Calu3 (cell line): ENCODE measurements at places on chromosomes 7 and 10.
A peak's percentile ranks its signal among the peaks of the same experiment; 100 is the strongest.

DNA sequence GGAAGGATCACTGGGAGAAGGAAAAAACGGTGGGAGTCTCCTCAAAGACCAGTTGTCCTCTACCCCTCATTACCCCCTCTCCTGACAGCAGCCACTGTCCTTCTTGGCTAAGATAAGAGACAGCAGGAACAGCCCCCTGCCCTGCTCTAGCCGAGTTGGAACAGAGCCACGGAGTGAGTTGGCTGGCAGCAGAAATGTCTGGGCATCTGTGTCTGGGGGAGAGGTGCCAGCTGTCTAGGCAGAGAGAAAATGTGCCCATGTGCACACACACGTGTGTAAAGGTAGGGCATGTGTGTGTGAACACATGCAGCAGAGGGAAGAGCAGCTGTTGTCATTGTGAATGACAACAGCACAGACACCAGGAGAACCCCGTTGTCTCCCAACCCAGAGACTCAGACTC lies 9.4 kb upstream of the HILPDA start:
- peaks cover 18% of the 10 kb centered on the region for H3K4me1 ChIP-seq
- H3K36me3 ChIP-seq: no peaks in the 10 kb centered on the region
- no peaks in the 10 kb centered on the region for H3K27me3 ChIP-seq
- no peak overlapping the region for H3K4me3 ChIP-seq
- H3K27ac ChIP-seq: no peak overlapping the region

DNA sequence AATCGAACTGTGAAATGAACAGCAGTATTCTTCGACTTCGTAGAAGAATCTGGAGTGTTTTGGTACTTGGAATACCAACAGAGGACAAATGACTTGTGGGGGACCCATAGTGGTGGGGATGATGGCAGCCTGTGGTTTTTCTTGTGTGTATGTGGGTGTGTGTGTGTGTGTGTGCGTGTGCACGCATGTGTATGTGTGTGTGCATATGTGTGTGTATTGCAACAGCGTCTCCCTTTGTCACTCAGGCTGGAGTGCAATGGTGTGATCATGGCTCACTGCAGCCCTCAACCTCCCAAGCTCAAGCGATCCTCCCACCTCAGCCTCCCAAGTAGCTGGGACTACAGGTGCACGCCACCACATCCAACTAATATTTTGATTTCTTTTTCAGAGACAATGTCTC lies 9.4 kb upstream of the YWHAG start:
- no peak overlapping the region for H3K4me3 ChIP-seq
- no peaks in the 10 kb centered on the region for H3K27me3 ChIP-seq
- no peak overlapping the region for H3K27ac ChIP-seq
- H3K36me3 ChIP-seq: peaks cover 5% of the 10 kb centered on the region
- DNase-seq: no peak

- no peaks in the 10 kb centered on the region for H3K4me1 ChIP-seq
- DNase-seq: no peak
- peaks cover 65% of the 10 kb centered on the region for H3K27me3 ChIP-seq
- H3K4me3 ChIP-seq: no peak overlapping the region
- H3K36me3 ChIP-seq: no peaks in the 10 kb centered on the region
These were observed 29.2 kb upstream of the CFAP46 start for GRCh38 chr10:132971448-132972148.

DNA sequence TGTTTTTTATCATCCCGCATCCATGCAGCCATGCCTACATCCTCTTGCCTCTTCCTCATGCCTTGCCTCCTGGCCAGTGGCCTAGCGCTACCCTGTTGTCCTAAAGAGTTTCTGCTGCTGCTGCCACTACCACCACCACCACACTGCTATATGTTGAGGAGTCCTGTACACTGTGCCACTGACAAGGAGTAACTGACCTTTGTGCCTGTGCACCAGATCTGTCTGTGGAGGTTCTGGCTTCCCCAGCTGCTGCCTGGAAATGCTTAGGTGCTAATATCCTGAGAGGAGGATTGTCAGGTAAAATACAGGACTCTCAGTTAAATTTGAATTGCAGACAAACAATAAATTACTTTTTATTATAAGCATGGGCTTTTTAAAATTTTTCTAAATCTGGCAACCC lies 7.0 kb upstream of the CFAP69 start:
- H3K27me3 ChIP-seq: no peaks in the 10 kb centered on the region
- peaks cover 45% of the 10 kb centered on the region for H3K36me3 ChIP-seq
- peak overlapping the region; percentile 53 for H3K4me3 ChIP-seq
- DNase-seq: no peak
- H3K4me1 ChIP-seq: peaks cover 42% of the 10 kb centered on the region

GRCh38 chr10:121791761-121792160 lies 136.1 kb downstream of the ATE1 start:
- no peak for DNase-seq
- no peak overlapping the region for H3K27ac ChIP-seq
- no peak overlapping the region for H3K4me3 ChIP-seq

- H3K4me1 ChIP-seq: no peaks in the 10 kb centered on the region
- H3K36me3 ChIP-seq: no peaks in the 10 kb centered on the region
- no peak for DNase-seq
- H3K27me3 ChIP-seq: no peaks in the 10 kb centered on the region
These were observed 325.4 kb upstream of the SEMA3C start for GRCh38 chr7:81244224-81244623.

DNA sequence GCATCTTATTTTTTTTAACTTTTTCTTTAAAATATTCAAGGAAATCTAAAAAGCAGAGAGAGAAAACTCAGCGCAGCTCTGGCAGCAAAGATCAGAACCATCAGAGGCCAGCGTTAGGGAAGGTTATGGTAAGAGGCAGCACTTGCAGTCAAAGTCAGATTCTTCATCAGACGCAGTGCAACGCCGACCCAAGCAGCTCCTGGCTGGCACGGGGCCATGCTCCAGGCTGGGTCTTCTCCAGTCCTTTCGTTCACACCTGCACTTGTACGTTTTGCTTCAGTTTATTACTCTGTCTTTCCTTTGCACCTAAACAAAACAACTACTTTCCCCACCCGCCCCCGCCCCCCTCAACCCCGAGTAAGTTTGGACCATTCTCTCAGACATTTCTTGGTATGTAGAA lies 43.1 kb upstream of the SEC61G start:
- no peak for DNase-seq
- H3K27me3 ChIP-seq: no peaks in the 10 kb centered on the region
- no peaks in the 10 kb centered on the region for H3K36me3 ChIP-seq
- H3K27ac ChIP-seq: no peak overlapping the region
- H3K4me3 ChIP-seq: no peak overlapping the region

- H3K27me3 ChIP-seq: no peaks in the 10 kb centered on the region
- no peak overlapping the region for H3K4me3 ChIP-seq
- H3K4me1 ChIP-seq: peaks cover 54% of the 10 kb centered on the region
These were observed 89.7 kb upstream of the STEAP1B start for GRCh38 chr7:22589641-22590201.

- H3K4me1 ChIP-seq: no peaks in the 10 kb centered on the region
- H3K27me3 ChIP-seq: no peaks in the 10 kb centered on the region
- no peak overlapping the region for H3K27ac ChIP-seq
- H3K4me3 ChIP-seq: no peak overlapping the region
- DNase-seq: no peak
These were observed 82.0 kb downstream of the DOCK4 start for GRCh38 chr7:112124061-112124766.

DNA sequence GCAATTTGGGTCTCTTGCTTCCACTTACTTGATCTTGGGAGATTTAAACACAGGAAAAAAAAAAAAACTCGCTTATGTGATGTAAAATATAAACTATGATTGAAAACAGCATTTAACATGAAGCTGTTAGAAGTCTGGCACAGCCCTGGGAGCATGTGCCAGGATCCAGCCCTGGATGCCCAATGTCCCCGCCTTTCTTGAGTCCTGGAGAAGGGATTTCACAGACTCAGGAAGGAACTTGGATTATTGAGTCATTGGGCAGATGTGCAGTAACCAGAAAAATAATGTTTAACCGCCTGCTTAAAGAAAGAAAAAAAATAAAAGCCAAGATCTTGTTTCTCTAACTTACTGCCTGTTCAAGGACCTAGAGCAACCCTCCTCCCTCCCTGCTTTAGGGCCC lies 3.7 kb upstream of the JCAD start:
- peaks cover 11% of the 10 kb centered on the region for H3K4me1 ChIP-seq
- peaks cover 9% of the 10 kb centered on the region for H3K36me3 ChIP-seq
- DNase-seq: no peak
- peaks cover 43% of the 10 kb centered on the region for H3K27me3 ChIP-seq
- no peak overlapping the region for H3K4me3 ChIP-seq
- H3K27ac ChIP-seq: no peak overlapping the region

GRCh38 chr7:22670422-22670815 lies 56.6 kb upstream of the IL6 start:
- H3K4me3 ChIP-seq: no peak overlapping the region
- H3K27me3 ChIP-seq: no peaks in the 10 kb centered on the region
- peaks cover 70% of the 10 kb centered on the region for H3K4me1 ChIP-seq
- no peak overlapping the region for H3K27ac ChIP-seq
- DNase-seq: no peak

- peaks cover 9% of the 10 kb centered on the region for H3K4me1 ChIP-seq
- no peaks in the 10 kb centered on the region for H3K27me3 ChIP-seq
- H3K36me3 ChIP-seq: peaks cover 22% of the 10 kb centered on the region
- peak overlapping the region; percentile 65 for H3K4me3 ChIP-seq
- peak overlapping the region; percentile 1 for H3K27ac ChIP-seq
These were observed 266 bp upstream of the MDFIC start for GRCh38 chr7:114921631-114922025.

- H3K4me3 ChIP-seq: no peak overlapping the region
- H3K36me3 ChIP-seq: no peaks in the 10 kb centered on the region
- no peak overlapping the region for H3K27ac ChIP-seq
These were observed 92.2 kb downstream of the C10orf105 start for GRCh38 chr10:71627230-71627939.

DNA sequence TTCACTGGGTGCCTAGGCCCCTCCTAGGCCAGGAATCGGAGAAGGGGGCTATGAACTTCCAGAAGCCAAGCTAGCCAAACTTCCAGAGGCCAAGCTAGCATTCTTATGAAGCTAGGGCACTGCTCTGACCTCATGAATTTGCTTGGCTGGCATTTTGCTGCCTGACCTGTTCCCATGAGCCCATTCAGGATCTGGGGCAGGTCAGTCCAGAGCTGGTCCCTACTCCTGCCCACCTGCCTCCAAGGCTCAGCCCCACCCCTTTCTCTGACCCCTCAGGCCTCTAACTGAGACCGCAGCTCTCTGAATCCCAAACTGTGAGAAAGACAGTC lies 1.3 kb upstream of the PPIF start:
- no peaks in the 10 kb centered on the region for H3K4me1 ChIP-seq
- H3K27ac ChIP-seq: no peak overlapping the region
- DNase-seq: no peak
- no peaks in the 10 kb centered on the region for H3K27me3 ChIP-seq

DNA sequence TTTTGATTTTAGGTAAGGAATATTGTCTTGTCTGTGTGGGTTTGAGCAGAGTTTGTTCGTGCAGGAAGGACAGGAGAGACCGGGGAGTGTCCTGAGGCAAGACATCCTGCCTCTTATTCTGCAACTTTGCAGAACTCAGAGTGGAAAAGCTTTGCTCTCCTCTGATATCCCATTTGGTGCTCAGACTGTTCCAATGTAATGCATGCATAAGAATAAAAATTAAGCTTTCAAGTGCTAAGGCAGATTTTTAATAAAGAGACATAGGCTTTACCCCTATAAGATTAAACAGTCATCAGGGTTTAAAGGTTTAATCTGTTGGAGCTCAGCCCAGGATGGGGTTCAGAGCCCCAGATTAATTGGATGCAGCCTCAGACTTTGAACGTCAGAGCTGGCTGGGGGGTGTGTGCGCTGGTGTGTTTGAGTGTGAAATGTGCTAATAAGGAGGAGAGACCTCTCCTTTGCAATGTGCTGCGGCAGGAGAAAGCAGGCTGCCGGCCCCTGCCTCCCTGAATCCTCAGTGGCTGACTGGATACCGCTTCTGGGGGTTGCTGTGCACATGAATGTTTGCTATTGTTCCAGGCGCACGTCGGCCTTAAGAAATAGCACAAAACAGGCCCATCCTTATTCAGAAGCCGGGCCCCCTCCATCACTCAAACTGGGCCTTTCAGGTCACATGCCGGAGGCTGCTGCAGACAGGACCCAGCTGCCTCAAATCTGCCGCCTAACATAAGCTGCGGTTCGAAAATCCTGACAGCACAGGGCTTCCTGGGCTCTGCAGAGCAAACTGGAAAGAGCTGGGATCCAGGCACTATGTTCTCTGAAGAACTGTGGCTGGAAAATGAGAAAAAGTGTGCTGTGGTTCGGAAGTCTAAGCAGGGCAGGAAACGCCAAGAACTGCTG lies 84.1 kb upstream of the PRR15 start:
- H3K36me3 ChIP-seq: no peaks in the 10 kb centered on the region
- H3K27ac ChIP-seq: no peak overlapping the region
- H3K4me1 ChIP-seq: no peaks in the 10 kb centered on the region
- no peak overlapping the region for H3K4me3 ChIP-seq
- no peak for DNase-seq

DNA sequence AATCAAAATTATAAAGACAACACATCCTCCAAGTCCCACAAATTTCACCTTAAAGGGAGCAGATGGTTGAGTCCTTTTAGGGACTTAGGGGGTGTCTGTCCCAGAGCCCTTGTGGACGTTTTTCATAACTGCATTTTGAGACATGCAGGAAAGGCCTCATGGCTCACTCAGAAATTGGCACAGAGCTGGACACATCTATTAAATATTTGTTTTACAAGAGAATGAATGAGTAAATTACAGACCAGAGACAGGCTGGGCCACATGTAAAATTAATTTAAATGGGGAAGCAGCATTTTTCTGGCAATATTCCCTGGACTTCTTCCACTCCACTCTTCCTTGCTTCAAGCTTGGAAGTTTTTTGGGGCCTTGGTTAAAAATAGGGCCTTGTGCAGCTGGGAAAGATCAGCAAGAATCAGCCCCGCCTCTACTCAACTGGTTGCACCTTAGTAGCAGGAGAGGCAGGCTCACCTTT lies 20.0 kb downstream of the LAMB1 start:
- no peak overlapping the region for H3K4me3 ChIP-seq
- H3K27ac ChIP-seq: no peak overlapping the region
- peaks cover 22% of the 10 kb centered on the region for H3K36me3 ChIP-seq
- H3K27me3 ChIP-seq: no peaks in the 10 kb centered on the region

GRCh38 chr7:149873970-149874643 lies 338 bp downstream of the ATP6V0E2 start:
- no peaks in the 10 kb centered on the region for H3K27me3 ChIP-seq
- no peak for DNase-seq
- peaks cover 21% of the 10 kb centered on the region for H3K4me1 ChIP-seq
- H3K4me3 ChIP-seq: peak overlapping the region; percentile 75
- H3K36me3 ChIP-seq: peaks cover 29% of the 10 kb centered on the region

DNA sequence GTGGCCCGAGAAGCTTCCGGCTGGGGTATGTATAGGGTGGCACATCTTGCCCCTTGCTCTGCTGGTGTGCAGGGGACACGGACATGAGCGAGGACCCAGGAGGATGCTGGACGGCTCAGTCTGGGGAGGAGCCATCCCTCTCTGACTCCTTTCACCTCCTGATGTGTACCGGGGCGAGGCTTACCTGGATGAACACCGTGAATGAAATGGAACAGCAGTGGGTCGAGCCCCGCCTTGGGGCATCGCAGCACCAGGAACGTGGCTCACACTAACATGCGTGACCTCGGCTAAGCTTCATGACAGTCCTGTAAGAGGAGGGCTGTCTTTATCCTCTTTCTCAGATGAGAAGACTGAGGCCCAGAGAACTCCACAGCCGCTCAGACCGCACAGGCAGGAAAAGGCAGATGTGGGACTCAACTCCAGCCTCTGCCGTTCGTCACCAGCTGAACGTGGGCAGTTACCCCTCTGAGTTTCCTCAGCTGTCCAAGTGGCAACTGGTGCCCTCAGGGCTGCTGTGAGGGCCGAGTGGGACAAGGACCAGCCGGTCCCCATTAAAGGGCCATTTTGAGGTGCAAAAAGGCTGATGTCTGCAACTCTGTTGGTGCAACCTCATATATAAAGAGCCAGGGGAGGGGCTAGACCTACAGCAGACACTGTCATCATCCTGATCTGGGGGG lies 54.5 kb downstream of the INSIG1 start:
- H3K27me3 ChIP-seq: peaks cover 58% of the 10 kb centered on the region
- no peaks in the 10 kb centered on the region for H3K4me1 ChIP-seq
- no peak overlapping the region for H3K27ac ChIP-seq
- no peak overlapping the region for H3K4me3 ChIP-seq
- H3K36me3 ChIP-seq: no peaks in the 10 kb centered on the region
